ENCODE measurements at places on chromosomes 6 and 20.

DNA sequence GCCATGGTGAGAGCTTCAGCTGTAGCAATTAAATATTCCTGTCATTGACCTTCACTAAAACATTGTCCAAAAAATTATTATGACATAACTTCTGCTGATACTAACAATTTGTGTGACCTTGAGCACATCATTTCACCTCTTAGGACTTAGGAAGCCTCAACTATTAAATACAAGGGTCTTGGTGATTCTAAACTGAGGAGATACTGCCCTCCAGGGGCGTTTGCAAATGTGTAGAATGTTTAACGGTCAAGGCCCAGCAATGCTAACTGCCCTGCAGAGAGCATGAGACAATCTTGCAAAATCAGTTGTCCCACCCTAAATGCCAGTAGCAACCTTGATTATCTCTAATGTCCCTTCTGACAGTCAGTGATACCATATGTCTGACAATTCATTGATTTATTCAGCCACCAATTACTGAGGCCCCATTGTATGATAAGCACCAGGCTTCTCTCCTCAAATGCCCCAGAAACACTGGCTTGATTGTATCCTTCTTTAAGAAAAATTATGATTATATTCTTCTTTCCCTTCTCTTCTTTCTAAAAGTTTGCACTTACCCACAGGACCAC is 284.1 kb upstream of the PLN start:
- ATAC-seq = no peak

GRCh38 chr6:99002831-99003230 is 55.1 kb upstream of the FBXL4 start:
- no peak for ATAC-seq

GRCh38 chr20:13312300-13312699 is 91.2 kb downstream of the ISM1 start:
- peak; percentile 12 for ATAC-seq

- ATAC-seq = no peak
Measured at GRCh38 chr20:5342021-5342420, 25.3 kb upstream of the PROKR2 start.

GRCh38 chr20:46717818-46718541 is 8.5 kb downstream of the SLC2A10 start:
- ATAC-seq = no peak

- ATAC-seq = peak; percentile 51
Measured at GRCh38 chr6:20688710-20689500, 154.6 kb downstream of the CDKAL1 start.

- ATAC-seq = no peak
Measured at GRCh38 chr6:23964865-23965264, 161.2 kb upstream of the NRSN1 start.

GRCh38 chr6:85278466-85279035 is 171.3 kb upstream of the NT5E start:
- ATAC-seq = no peak

DNA sequence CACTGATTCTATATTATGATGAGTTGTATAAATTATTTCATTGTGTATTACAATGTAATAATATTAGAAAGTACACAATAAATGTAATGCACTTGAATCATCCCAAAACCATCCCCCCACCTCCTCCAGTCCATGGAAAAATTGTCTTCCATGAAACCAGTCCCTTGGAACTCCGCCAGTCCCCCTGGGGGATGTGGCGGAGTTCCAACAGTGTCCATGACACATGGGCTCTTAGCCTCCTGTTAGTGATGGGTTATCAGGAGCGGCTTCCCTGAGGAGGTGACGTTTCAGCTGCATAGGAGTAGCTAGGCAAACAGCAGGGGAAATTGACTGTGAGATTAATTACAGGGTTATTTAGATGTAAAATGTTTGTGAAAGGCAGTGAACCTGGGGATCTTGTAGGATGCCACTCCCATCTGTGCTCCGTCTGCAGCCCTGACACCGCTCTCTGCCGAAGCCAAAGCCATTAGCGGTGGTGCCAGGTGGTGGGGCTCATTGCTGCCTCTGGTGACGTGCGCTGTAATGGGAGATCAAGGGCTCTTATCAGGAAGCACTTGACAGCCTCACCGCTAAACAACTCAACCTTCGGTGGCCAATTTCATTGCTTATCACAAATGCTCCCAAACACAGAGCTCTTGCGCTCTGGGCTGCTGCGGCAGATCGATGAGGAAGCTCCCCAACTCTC is 81.6 kb upstream of the MC3R start:
- ATAC-seq = no peak

DNA sequence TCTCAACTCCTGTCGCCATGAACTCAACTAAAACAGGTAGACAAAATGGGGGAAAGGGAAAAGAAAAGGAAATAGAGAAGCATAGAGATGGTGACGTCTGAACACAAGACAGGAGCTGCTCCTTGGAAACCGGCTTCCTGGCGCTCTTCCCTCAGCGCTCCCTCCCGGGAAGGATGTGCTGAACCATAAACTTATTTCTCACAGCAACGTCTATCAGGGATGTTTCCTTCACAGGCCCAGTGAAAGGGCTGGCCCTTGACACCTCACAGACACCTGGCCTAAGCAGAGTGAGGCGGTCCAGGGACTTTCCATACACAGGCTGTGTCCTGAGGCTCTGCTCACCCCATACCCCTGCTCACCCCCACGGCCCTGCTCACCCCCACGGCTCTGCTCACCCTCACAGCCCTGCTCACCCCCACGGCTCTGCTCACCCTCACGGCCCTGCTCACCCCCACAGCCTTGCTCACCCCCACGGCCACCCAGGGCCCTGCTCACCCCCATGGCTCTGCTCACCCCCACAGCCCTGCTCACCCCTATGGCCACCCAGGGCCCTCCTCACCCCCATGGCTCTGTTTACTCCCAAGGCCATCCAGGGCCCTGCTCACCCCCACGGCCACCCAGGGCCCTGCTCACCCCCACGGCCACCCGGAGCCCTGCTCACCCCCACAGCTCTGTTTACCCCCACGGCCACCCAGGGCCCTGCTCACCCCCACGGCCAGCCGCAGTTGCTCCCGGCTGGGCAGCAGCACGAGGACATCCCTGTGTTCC is 653 bp downstream of the FRMD1 start:
- ATAC-seq = no peak

- ATAC-seq = no peak
Measured at GRCh38 chr20:40317156-40317790, 371.8 kb downstream of the MAFB start.

DNA sequence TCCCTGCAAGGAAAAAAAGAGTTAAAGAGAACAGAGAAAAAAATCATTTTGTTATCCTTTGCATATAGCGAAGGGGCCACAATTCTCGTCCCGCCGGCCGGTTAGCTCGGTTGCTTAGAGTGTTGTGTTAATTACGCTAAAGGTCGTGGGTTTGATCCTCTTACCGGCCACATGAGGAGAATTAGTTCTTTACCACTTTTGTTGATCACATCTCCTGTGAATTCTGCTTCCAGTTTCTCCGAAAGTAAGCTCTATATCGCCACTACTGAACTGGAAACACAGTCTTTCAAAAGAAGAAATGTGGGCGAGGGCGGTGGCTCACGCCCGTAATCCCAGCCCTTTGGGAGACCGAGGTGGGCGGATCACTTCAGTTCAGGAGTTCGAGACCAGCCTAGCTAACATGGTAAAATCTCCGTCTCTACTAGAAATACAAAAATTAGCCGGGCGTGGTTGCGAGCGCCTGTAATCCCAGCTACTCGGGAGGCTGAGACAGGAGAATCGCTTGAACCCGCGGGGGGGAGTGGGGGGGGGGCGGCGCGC is 13.4 kb downstream of the PRSS16 start:
- no peak for ATAC-seq

DNA sequence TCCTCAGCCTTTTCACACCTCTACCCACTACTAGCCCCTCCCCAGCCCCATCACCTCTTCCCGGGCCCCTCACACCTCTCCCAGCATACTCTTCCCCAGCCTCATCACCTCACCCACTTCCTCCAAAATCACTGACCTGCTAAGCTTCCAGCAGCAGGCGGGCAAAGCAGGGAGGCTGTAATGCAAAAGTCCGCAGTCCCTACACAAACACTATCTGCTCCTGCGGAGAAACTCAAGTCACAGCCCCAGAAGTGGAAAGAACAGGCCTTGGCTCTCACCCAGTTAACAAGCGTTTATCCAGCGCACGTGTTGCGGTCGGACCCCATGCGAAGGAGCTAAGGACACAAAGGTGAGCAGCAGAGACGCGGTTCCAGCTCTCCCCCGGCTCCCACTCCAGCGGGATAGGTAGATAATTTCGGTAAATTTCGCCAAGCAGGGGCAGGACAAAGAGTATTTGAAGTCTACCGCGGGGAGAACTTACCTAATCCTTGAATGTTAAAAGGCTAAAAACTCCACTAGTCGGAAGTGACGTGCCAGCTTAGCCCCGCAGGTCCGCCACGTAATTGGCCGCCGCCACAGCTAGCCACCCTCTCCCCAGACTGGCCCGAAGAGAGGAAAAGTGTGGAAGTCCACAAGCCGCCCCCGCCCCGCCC is 728 bp upstream of the TRIM39 start:
- peak; percentile 85 for ATAC-seq

DNA sequence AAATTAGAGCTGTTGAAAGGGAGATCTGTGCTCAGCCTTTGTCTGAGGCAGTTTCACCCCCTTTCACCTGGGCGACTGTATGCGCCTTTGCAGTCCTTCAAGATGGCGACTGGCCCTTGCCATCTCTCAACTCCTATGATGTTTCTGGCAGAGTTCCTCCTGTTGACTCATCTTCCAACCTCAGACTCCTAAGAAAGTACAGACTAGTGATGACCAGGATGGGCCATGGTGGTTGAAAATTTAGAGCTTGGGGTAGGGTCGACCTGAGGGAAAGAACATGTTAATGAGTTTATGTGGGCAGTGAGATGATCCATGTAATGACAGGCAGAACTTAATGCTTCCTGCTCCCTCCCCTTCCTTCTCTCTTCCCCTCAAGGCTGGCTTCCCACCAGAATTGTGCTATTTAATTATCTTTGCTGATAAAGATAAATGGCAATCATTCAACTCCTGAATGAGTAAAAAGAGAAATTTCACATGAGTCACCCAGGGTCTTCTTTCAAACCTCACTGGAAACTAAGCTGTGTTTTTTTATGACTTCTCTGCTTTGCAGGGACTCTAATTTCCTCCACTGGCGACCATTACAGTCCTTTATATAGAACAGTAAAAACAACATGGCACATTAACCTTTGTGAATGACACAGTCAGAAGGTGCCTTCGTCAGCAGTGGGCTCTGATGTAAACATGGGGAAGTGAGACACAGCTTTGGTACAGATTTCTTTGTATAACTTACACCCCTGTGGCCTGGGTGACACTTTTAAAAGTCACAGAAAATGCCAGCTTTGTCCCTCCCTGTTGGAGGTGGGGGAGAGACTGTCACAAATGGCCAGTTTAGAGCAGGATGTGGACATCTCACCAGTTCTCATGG is 103.5 kb downstream of the SCP2D1 start:
- peak; percentile 82 for ATAC-seq

DNA sequence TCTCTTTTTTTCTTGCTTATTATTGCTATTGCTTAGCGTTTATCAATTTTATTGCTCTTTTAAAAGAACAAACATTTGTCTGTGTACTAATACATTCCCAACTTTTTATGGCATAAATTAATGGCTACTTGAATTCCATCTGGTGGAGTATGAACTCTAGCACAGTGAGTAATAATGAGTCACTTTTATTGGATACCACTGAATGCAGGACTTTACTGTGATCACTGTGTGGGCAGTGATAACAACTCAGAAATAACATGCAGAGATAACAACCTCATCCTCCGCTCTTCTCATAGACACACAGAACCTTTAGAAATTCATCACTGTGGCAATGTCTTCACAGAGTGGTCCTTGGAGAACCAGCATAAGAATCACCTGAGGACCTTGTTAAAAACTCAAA is 174.9 kb upstream of the PRND start:
- no peak for ATAC-seq

DNA sequence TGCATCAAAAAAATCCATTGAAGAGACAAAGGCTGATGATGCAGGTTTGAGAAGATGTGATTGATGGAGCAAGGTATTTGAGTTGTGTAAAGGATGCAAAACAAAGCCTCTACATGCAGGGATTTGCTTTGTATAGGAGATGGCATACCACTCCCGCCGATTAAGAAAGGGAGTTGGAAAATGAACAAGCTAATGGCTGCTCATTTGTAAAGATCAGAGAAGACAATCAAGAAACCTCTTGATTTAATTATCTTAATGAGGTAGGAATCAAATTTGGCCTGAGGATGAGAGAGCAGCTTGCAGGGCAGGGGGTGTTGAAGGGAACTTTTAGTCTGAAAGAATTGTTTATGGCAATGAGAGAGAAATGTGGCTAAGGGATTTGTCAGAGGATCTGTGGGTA is 448.2 kb upstream of the ADGRB3 start:
- no peak for ATAC-seq

DNA sequence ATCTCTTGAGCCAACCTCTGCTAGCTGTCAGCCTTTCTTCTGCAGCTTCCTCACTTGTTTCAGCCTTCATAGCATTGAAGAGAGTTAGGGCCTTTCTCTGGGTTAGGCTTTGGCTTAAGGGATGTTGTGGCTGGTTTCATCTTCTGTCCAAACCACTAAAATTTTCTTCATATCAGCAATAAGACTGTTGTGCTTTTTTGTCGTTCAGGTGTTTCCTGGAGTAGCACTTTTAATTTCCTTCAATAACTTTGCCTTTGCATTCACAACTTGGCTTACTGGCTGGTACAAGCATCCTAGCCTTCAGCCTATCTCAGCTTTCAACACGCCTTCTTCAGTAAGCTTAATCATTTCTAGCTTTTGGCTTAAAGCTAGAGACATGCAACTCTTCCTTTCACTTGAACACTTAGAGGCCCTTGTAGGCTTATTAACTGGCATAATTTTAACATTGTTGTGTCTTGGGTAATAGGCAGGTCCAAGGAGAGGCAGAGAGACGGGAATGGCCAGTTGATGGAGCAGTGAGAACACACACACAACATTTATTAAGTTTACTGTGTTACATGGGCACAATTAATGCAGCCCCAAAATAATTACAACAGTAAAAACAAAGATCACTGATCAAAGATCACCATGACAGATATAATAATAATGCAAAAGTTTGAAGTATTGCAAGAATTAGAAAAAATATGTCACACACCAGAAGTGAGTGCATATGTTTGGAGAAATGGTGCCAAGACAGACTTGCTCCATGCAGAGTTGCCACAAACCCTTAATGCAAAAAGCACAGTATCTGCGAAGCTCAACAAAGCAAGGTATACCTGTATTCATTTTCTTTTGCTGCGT is 98.6 kb downstream of the HIVEP1 start:
- ATAC-seq = no peak

GRCh38 chr6:83169511-83169910 is 23.6 kb downstream of the PGM3 start:
- ATAC-seq = no peak

- ATAC-seq = no peak
Measured at GRCh38 chr6:108578166-108578565, 17.4 kb downstream of the FOXO3 start.

DNA sequence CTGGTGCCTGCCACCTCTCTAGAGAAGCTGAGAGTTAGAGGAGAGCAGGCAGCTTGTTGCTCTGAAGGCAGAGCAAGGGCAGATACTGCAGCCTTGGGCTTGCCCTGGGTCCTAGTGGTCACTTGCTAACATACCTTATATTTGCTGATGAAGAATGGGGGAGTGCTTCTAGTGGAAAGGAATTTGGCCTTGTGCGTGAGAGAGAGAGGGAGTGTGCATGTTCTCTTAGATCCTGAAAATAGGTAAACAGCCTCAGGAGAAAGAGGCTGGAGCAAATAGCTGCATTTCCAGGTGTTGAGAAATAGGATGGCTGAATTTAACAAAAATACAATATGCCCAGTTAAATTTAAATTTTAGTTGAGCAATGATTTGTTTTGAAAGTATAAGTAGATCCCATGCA is 724.5 kb upstream of the FLRT3 start:
- no peak for ATAC-seq

- ATAC-seq = no peak
Measured at GRCh38 chr6:31838968-31839367, 11.4 kb downstream of the HSPA1B start.

All from stimulated activated memory B cell treated with anti-CD40 and anti-IgM and Interleukin-4, amounts not matched to agents 10 μg/mL and 1 μg/mL and 100 μg/mL, for 72 hours (primary cell).